IPS-NIHi11 (cell line): ENCODE measurements at places on chromosomes 6 and 20.

DNA sequence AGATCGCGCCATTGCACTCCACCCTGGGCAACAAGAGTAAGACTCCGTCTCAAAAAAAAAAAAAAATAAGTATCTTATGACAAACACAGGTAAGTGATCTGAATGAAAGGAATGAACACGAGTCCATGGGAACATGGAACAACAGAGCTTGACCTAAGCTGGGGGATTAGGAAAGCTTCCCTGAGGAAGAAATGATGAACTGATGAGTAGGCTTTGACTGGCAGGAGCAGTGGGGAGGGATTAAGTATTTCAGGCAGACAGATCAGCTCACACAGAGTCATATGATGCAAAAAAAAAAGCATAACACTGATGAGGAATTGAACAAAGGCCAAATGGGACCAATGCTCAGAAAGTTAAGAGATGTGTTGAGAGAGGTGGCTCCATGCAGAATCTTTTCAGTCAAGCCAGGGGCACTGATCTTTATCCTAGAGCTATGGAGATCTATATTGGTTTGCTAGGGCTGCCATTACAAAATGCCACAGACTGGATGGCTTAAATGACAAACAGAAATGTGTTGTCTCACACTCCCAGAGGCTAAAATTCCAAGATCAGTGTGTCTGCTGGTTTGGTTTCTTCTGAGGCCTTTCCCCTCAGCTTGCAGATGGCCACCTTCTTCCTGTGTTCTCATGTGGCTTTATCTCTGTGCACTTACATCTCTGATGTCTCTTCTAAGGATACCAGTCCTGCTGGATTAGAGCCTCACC lies 85.6 kb downstream of the ANKRD6 start:
- no peak for DNase-seq

DNA sequence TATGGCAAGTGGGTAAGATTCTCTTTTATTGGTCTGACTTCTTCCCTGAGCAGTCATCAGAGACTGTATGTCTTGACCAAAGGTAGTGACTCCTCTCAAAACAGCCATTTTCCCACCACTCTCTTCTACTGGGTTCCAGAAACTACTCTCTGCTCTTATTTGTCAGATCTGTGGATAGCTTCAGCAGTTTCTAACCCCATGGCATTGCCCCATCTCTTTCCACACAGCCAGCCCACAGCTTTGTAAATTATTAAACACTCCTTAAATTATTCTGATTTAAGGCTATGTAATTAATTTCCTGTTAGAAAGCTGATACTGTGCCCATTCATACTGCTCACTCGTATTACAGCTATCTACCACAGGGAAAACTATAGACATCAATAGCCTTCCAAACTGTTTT lies 138.4 kb upstream of the CNR1 start:
- no peak for DNase-seq

DNA sequence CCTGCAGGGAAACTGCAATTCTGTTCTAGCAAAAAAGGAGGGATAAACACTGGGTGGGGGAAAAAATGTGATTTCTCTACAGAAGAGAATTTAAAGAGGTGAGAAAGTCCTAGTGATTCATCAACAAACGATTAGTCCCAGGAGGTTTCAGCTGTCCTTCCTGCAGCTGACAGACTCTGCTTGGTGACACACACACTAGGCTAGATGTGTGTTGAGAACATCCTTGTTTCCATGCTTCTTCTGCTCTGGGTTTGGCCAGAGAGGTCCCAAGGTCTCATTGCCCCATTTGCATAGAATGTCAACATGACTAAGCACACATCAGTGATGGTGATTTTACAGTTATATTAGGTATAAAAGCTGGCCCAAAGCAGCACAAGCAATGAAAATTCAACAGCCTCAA lies 258.3 kb downstream of the NFATC2 start:
- no peak for DNase-seq

DNA sequence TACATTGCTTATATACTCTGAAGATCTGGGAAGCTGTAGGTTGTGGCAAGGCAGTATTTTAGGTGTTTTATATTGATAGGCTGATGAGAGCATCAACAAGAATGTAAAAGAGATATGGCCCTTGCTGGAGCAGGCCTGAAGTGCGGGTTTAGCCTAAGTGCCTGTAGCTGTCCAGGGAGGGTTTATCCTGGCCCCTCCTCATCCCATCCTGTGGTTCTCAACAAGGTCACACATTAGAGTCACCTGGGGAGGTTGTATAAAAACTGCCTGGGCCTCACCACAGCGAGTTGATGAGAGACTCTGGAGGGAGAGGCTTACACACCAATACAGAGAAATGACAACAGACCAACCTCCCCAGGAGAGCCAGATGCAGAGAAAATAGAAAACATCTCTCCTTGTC lies 48.4 kb downstream of the LYRM2 start:
- no peak for DNase-seq

DNA sequence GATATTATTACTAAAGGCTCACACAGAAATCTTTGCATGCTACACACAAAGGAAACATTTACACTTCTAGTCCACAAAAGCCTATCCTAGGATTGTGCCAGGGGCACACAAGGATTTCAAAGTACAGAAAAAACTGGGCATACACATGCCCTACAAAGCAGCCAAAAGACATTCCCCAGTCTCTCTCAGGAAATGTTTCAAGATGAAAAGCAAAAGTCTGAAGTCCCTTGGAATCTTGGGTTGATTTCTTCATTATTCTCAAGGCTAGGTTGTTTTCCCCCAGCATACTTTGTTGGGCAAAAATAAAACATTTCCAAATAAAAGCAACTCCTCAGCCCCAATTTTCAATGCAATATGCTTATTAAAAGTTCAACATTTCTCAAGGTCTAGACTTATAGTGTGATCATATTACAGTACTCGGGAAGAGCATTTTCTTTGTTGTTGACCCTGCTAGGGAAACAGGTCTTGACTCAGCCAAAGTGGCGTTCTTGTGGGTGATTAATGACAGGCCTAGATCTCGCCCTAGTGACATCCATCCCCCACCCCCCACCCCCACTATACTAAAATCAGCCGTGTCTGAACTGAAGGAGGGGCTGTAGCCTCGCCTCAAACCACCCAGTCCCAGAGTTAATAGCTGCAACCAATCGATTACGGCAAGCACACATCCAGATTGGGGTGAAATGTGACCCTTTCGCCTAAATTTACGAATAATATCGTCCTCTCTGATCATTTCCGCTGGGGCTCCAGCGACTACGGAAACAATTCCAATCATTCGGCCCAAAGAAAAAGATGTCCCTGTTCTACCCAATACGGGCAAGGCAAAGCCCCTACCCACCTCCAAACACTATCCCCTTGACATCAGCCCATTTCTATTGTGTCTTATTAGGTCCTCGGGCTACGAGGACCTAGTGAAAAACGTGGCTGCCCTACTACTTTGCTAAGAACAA lies 1.4 kb downstream of the AKIRIN2 start:
- DNase-seq: peak; percentile 30

DNA sequence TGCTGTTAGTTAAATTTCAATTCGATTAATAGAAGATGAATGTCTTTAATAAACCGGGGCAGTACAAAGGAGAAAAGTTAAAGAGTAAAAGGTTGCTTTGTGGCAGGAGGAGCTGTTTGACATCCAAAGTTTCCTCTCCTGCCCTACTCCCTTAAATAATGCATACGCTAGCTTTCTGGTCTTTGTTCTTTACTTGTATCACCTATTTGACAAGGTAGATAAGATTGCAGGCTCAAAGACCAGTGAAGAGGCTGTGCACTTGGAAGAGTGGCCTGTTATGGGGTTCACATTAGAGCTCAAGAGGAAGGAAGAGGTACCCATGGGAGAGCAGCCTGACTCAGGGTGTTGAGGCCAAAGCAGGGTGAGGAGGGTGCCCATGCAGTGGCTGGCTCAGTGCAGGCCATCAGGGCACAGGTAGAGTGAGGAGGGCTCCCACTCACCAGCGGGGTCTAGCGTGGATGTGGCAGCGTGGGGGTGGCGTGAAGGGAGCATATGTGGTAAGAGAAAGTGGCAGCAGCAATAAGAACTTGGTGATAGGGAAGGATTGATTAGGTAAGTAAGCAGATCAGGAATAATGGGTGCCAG lies 29.3 kb upstream of the KLHL31 start:
- no peak for DNase-seq
